ENCODE measurements at places on chromosomes 6 and 20.

- DNase-seq, result peak; percentile 11
Observed at GRCh38 chr6:106997392-106998158, 23.0 kb upstream of the CD24 start.

GRCh38 chr6:109389650-109390274 lies 7.5 kb upstream of the CD164 start:
- DNase-seq, result no peak

GRCh38 chr6:50826037-50826761 lies 7.5 kb downstream of the TFAP2B start:
- DNase-seq, result no peak

- peak; percentile 33 for DNase-seq
Observed at GRCh38 chr6:85464260-85464644, 14.4 kb downstream of the NT5E start.

DNA sequence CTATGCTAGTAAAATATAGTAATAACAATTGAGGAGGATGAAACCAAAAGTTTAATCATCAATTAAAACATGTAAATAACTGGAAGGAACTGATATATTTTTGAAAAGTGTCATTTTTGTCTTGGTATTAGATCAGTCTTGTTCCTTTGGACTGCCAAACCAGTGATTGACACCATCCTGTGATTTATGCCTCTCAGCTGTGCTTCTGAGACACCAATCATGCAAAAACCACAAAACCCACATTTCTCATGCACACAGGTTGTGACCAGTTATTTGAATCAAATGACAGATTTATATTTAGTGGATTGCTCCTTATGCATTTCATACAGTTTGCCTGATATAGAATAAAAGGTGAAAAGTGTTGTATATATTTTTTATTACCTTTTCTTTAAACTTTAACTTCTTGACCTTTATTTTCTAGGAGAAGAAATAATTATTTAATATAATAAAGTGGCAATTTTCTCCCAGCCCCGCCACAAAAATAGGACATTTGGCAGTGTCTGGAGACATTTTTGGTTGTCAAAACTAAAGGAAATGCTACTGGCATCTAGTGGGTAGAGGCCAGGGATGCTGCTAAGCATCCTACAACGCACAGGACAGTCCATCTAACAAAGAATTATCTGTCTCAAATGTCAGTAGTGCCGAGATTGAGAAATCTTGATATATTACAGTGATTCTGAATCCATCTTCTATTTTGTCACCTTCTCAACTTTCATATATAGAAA lies 383.6 kb downstream of the BCKDHB start:
- no peak for DNase-seq

GRCh38 chr6:160861824-160862223 lies 129.7 kb upstream of the MAP3K4 start:
- DNase-seq, result no peak

DNA sequence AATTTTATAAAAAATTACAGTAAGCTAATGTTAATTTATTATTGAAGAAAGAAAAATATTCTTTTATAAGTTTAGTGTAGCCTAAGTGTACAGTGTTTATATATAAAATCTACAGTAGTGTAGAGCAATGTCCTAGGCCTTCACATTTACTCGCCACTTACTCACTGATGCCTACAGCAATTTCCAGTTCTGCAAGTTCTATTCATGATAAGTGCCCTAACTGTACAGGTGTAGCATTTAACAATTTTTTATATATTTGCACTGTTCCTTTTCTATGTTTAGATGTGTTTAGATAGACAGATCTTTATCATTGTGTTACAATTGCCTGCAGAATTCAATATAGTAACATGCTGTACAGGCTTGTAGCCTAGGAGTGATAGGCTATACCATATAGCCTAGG lies 80.1 kb upstream of the HDAC2 start:
- DNase-seq, result no peak

DNA sequence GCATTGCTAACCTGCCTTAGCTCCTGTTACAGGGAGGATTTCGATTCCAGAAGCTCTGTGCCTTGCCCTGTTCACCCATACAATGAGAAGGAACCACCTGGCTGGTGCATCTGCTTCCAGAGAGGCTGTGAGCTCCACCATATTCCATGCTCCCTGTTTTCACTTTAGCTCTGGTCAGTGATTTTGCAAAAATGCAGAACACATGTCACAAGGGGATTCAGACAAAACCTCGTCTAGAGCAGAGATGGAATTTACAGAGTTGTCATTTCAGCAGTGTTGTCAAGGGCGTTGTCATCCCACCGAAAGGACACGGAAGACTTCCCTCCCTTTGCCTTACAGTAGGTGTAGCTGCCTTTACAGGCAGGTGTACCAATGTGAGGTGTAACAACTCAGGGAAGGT lies 223.0 kb upstream of the ARID1B start:
- DNase-seq, result no peak

Data from stimulated activated CD4-positive, alpha-beta T cell treated with anti-CD3 and anti-CD28 coated beads, Interleukin-4, amount 100 ng/mL, for 4 hours (primary cell).